Lung (tissue), 17 donors: ENCODE measurements at places on chromosomes 11 and 22.

DNA sequence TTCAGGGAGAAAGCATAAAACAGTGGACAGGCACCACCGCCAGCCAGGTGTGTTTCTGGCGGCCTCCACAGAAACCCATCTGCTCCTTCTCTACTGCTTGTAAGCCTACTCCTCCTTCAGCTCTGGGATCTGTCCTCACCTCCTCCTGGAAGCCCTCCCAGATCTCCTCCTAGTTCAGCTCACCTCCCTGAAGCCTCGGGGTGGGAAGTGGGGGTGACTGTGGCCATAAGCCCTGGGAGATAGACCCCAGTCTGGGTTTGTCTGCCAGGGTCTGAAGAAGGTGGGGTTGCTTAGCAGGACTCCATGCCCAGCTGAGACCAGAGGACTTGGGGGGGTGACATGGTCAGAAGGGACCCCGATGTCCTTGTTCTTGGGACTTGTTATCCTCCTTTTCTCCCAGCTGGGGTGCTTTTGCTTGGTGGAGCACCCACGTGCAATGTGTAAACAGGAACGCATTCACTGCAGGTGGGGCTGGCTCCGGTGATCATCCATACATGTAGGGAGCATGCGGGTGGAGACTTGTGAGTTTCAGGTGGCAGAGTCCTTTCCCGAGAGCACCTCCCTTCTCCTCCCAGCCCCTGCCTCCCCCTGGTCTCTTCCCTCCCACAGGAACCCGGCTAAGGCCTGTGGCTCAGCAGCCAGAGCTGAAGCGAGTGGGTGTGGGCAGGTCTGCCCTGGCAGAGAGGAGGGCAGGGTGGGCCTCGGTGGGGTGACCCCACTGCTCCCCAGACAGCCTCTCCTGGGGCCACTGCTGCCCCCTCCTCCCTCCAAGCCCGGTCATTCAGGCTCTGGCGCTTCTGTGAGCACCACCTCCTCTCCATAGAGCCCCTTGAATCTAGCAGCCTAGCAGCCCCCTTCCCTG is 25.9 kb downstream of the MRGPRG start:
- no peaks in the 10 kb centered on the region for H3K36me3 ChIP-seq
- no peak overlapping the region for H3K4me3 ChIP-seq
- DNase-seq = no peak
- H3K4me1 ChIP-seq = no peaks in the 10 kb centered on the region

DNA sequence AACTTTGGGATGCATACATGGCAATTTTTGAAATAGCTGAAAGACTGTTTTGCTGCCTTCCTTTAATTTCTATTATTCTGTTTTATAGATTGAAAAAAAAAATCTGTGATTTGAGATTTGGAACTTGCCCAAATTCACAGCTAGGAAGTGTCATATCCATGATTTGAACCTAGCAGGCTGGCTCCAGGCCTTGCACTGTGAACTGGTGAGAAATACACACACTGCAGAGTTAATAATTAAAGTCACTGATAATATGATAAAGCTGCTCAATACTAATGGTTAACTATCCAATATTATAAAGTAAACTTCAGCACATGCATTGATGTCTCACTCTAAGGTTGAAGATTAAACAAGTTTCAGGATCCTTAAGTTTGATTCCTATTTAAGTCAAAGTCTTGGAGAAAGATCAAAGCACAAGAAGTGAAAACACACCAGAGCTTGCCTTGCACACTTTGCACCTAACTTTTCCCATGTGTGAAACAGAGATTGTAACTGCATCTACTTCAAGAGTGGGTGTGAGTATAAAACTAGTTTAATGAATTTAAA is 150.6 kb upstream of the CCDC179 start:
- H3K4me1 ChIP-seq = no peaks in the 10 kb centered on the region
- no peak for DNase-seq
- H3K36me3 ChIP-seq = no peaks in the 10 kb centered on the region
- H3K27ac ChIP-seq = no peak overlapping the region
- H3K27me3 ChIP-seq = no peaks in the 10 kb centered on the region
- no peak overlapping the region for H3K4me3 ChIP-seq

- no peak for DNase-seq
- H3K27ac ChIP-seq = no peak overlapping the region
- no peaks in the 10 kb centered on the region for H3K36me3 ChIP-seq
- no peak overlapping the region for H3K4me3 ChIP-seq
Measured at GRCh38 chr11:68254421-68254820, 17.4 kb downstream of the C11orf24 start.

DNA sequence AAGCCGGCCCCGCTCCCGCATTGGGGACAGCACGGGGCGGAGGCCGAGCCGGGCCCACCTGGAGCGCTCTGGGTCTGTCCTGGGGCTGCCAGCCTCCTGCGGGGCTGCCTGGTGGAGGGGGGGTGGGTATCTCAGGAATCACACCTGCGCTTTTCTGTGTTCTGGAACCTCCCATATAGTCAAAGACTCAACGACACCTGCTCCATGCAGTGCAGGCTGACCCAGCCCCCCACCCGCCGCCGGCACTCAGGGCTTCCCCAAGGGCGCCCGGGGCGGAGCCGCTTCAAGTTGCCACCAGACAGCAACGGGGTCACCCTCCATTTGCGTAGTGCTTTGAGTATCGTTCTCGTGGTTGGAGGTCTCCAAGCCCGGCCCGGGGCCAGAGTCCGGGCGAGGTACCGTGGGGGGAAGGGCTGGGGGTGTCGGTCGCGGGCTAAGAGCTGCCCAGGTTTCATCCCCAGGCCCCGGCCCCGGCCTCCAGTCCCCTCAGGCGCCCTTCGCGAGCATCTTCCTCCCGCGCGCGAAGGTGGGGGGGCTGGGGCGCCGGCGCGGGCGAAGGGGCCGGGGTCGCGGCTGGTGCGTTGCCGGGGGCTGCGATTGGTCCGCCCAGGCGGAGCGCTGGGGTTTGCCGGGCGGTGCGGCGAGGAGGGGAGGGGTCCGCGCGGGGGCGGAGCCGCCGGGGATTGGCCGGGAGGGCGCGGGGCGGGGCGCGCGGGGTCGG is 6.6 kb downstream of the TSPAN4 start:
- no peak overlapping the region for H3K27ac ChIP-seq
- H3K4me3 ChIP-seq = no peak overlapping the region
- peak; percentile 70 for DNase-seq
- H3K27me3 ChIP-seq = no peaks in the 10 kb centered on the region

DNA sequence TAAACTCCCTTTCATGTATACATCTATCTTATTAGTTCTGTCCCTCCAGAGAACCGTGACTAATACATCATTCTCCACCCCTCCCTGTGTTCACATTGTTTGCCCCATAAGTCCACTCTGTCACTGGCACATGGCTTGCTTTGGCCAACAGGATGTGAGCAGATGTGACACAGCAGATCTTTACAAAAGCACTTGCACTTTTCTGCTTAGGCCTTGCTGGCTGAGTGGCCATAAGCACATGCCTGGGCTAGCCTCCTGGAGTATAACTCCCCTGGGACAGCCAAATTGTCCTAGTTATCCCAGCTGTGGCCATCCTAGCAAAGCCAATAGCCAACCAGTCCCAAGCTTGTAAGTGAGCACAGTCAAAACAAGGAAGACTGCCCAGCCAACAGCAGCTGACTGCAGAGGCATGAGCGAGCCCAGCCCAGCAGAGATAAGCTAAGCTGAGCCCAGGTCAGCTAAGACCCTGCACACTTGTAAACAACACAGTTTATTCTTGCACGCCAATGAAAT is 9.7 kb upstream of the RCN1 start:
- no peak overlapping the region for H3K4me3 ChIP-seq
- H3K4me1 ChIP-seq = no peaks in the 10 kb centered on the region
- no peaks in the 10 kb centered on the region for H3K36me3 ChIP-seq
- no peak overlapping the region for H3K27ac ChIP-seq
- DNase-seq = no peak

DNA sequence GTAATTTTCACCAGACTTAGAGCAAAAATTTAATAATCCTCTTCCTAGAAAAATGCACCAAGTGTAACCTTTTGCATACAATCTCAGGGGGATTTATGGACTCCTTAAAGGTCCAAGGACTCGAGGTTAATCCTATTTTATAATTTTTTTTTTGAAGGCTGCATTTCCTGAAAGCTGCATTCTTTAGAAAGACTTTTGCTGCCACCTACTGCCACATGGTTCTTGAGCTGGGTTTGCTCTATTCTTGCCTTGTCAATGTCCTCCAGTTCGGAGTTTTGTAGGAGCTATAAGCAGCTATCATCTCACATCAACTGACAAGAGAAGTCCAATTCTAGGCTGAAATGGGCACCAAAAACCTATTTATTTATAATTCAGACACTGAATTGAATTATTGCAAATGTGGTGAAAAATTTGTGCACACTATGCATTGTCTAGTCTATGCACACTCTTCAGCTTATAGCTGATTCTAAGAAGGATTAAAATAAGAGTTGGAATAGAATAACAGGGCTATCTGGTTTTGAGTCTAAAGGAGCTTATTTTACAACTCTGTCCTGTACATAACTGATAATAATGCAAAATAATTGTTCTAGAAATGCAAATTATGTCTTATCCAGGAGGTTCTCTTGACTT is 31.3 kb downstream of the TRAF6 start:
- no peaks in the 10 kb centered on the region for H3K36me3 ChIP-seq
- peak overlapping the region; percentile 9 for H3K27ac ChIP-seq
- no peaks in the 10 kb centered on the region for H3K27me3 ChIP-seq
- no peaks in the 10 kb centered on the region for H3K4me1 ChIP-seq
- H3K4me3 ChIP-seq = no peak overlapping the region

DNA sequence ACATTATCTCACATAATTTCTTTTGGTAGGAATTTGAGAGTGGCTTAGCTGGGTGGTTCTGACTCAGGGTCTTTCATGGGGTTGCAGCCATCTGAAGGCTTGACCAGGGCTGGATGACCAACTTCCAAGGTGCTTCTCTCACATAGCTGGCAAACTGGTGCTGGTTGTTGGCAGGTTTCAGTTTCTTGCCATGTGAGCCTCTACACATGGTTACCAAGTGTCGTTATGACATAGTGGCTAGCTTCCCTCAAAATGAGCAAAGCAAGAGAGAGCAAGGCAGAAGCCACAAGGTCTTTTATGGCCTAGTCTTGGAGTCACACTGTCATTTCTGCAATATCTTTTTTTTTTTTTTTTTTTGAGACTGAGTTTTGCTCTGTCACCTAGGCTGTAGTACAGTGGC is 4.2 kb upstream of the TFIP11 start:
- H3K27ac ChIP-seq = no peak overlapping the region
- H3K4me3 ChIP-seq = no peak overlapping the region
- H3K27me3 ChIP-seq = no peaks in the 10 kb centered on the region
- no peak for DNase-seq
- H3K4me1 ChIP-seq = peaks cover 19% of the 10 kb centered on the region
- H3K36me3 ChIP-seq = no peaks in the 10 kb centered on the region
